ENCODE measurements at places on chromosomes 6 and 20.

DNA sequence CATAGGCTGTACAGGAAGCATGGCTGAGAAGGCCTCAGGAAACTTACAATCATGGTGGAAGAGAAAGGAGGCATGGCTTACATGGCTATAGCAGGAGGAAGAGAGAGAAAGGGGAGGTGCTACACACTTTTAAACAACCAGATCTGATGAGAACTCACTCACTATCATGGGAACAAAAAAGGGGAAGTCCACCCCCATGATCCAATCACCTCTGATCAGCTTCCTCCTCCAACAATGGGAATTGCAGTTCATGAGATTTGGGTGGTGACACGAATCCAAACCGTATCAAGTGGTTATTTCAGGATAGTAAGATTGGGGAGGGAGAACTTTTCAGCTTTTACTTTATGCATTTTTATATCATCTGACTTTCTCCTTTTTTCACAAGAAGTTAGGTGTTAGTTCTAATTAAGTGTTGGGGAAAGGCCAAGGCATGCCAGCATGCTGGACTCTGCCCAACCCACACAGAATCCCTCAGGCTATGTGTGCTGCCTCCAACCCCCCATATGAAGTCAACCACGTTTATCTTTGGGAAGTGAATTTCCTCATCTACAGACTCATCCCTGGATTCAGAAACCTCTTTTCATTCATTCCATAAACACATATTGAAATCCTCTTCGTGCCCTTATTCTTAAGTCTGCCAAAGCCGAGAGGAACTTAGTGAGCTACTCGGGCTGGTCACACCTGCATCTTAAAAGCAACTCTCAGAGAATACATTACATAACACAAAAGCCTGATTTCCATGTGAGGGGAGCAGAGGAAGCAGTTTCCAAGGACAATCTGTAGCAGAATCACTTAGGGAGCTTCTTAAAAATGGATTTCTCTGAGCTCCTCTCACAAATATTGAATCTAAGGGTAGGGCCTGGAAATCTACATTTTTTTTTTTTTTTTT, 16.7 kb upstream of the CLIC5 start:
- no peaks in the 10 kb centered on the region for H3K27me3 ChIP-seq
- no peak overlapping the region for H3K4me3 ChIP-seq
- no peaks in the 10 kb centered on the region for H3K36me3 ChIP-seq
- no peak overlapping the region for H3K27ac ChIP-seq
- H3K4me1 ChIP-seq, result no peaks in the 10 kb centered on the region

DNA sequence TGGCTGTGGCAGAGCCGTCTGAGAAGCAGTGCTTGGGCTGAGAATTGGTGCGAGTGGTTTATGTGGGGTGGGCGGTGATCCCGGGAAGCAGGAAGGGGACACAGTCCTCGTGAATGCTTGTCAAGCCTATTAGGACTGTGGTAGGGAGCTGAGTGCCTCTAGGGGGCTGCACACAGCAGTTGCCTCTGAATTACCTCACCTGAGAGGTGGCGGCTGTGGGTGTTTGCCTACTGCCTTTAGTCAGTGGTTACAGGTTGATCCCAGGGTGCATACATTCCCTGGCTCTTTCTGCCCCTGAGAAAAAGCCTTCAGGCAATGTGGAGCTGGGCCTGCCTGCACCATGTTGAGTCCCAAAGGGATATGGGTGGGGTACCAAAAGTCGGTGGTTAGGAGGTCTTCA, 5.2 kb downstream of the AP5S1 start:
- no peaks in the 10 kb centered on the region for H3K27me3 ChIP-seq
- H3K4me3 ChIP-seq, result no peak overlapping the region
- H3K36me3 ChIP-seq, result no peaks in the 10 kb centered on the region
- DNase-seq, result no peak
- no peak overlapping the region for H3K27ac ChIP-seq

DNA sequence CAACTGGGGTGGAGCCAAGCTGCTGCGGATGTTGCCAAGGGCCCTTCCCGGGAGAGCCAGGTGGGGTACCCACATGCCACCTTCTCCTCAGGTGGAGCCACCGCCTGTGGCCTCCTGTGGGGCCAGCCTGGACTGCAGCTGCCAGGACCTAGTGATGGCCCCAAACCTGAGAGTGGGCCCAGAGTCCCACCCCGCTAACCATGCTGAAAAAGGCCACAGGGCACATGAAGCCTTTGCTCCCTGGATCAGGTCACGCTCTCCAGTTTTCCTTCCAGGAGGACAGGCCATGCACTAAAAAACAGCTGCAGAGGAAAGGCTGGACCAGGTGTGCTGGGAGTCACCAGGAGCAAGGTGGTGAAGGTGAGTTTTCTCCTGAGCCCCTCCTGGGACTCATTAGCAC, 73.9 kb upstream of the SLC22A16 start:
- no peaks in the 10 kb centered on the region for H3K36me3 ChIP-seq
- no peaks in the 10 kb centered on the region for H3K4me1 ChIP-seq
- no peaks in the 10 kb centered on the region for H3K27me3 ChIP-seq
- H3K27ac ChIP-seq, result no peak overlapping the region
- no peak overlapping the region for H3K4me3 ChIP-seq

DNA sequence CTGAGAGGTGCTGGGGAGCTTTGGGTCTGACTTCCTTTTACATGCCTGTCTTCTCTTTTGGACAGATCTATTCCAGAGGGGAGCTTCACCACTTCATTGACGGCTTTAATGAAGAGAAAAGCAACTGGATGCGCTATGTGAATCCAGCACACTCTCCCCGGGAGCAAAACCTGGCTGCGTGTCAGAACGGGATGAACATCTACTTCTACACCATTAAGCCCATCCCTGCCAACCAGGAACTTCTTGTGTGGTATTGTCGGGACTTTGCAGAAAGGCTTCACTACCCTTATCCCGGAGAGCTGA, 13.1 kb downstream of the PRDM1 start:
- H3K27ac ChIP-seq, result no peak overlapping the region
- H3K4me3 ChIP-seq, result peak overlapping the region; percentile 21
- peaks cover 45% of the 10 kb centered on the region for H3K4me1 ChIP-seq
- H3K27me3 ChIP-seq, result peaks cover 15% of the 10 kb centered on the region
- no peaks in the 10 kb centered on the region for H3K36me3 ChIP-seq

DNA sequence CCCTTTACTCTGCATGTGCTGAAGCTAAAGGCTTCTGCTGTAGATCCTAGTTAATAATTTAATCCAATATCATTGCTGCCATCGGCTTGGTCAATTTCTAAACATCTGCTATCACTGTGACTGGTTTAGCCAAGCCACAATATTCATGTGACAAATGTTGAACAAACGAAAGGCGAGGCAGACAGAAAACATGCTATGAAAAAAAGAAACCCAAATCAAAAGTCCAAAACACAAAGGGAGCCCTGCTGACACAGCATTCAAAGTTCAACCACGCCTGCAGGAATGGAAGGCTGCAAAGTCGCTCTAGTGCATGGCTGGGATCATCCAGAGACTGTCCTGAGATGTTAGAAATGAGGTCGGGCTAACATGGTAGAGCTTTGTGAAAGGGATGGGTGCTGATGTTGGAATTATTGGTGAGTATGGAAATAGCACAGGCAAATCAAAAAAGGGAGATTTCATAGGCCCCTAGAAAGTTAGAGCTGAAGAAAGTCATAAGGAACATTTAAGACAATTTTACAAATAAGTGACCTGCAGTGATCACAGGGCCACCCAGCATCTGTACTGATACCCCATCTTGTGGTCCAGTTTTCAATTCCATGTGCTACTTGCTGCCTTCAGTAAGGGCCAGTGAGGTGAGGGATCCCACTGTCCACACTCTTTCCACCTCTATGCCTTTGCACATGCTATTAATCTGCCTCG, 8.8 kb upstream of the NHSL1 start:
- H3K4me3 ChIP-seq, result no peak overlapping the region
- no peaks in the 10 kb centered on the region for H3K36me3 ChIP-seq
- H3K27me3 ChIP-seq, result no peaks in the 10 kb centered on the region
- DNase-seq, result no peak
- H3K4me1 ChIP-seq, result peaks cover 38% of the 10 kb centered on the region
- no peak overlapping the region for H3K27ac ChIP-seq

- H3K27me3 ChIP-seq, result no peaks in the 10 kb centered on the region
- H3K27ac ChIP-seq, result no peak overlapping the region
- no peaks in the 10 kb centered on the region for H3K4me1 ChIP-seq
- H3K36me3 ChIP-seq, result no peaks in the 10 kb centered on the region
- DNase-seq, result no peak
Measured at GRCh38 chr6:52103623-52104022, 16.2 kb upstream of the PKHD1 start.

GRCh38 chr6:21227486-21227885, 366.1 kb upstream of the SOX4 start:
- H3K4me1 ChIP-seq, result peaks cover 28% of the 10 kb centered on the region
- DNase-seq, result no peak
- no peaks in the 10 kb centered on the region for H3K27me3 ChIP-seq
- H3K27ac ChIP-seq, result no peak overlapping the region
- H3K4me3 ChIP-seq, result no peak overlapping the region
- H3K36me3 ChIP-seq, result no peaks in the 10 kb centered on the region

- no peak overlapping the region for H3K27ac ChIP-seq
- no peaks in the 10 kb centered on the region for H3K36me3 ChIP-seq
- no peaks in the 10 kb centered on the region for H3K27me3 ChIP-seq
Measured at GRCh38 chr6:63740709-63741108, 105.1 kb downstream of the PHF3 start.

GRCh38 chr6:75608956-75609533, 7.4 kb downstream of the SENP6 start:
- no peak overlapping the region for H3K4me3 ChIP-seq
- H3K36me3 ChIP-seq, result no peaks in the 10 kb centered on the region
- H3K27ac ChIP-seq, result peak overlapping the region; percentile 27
- H3K27me3 ChIP-seq, result no peaks in the 10 kb centered on the region

GRCh38 chr20:39163993-39164392, 201.8 kb downstream of the DHX35 start:
- H3K36me3 ChIP-seq, result no peaks in the 10 kb centered on the region
- no peaks in the 10 kb centered on the region for H3K27me3 ChIP-seq
- DNase-seq, result no peak
- no peak overlapping the region for H3K4me3 ChIP-seq
- no peak overlapping the region for H3K27ac ChIP-seq

DNA sequence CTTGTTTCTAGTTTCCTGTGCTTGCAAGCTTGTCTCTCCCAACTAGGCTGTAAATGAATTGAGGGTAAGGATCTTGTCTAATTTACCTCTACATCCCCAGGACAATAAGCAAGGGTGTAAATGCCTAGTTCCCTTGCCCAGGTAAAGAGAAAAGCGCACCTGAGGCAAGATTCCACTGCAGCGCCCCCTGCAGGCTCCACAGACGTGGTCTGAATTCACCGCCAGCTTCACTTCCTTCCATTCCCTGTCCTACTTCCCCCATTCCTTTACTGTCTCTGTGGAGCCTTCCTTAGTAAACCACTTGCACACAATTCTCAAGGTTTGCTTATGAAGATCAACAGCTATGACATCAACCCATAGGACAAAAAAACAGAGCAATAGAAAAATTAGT, 42.3 kb downstream of the ANKEF1 start:
- no peak overlapping the region for H3K4me3 ChIP-seq
- H3K4me1 ChIP-seq, result no peaks in the 10 kb centered on the region
- no peaks in the 10 kb centered on the region for H3K36me3 ChIP-seq
- no peak overlapping the region for H3K27ac ChIP-seq

- no peak overlapping the region for H3K4me3 ChIP-seq
- peaks cover 33% of the 10 kb centered on the region for H3K4me1 ChIP-seq
- H3K27me3 ChIP-seq, result no peaks in the 10 kb centered on the region
- H3K27ac ChIP-seq, result no peak overlapping the region
Measured at GRCh38 chr20:10519361-10520046, 84.4 kb downstream of the SLX4IP start.

GRCh38 chr20:36720510-36720909, 25.4 kb downstream of the NDRG3 start:
- no peak overlapping the region for H3K4me3 ChIP-seq
- no peaks in the 10 kb centered on the region for H3K4me1 ChIP-seq
- H3K36me3 ChIP-seq, result no peaks in the 10 kb centered on the region
- no peak for DNase-seq
- no peaks in the 10 kb centered on the region for H3K27me3 ChIP-seq

DNA sequence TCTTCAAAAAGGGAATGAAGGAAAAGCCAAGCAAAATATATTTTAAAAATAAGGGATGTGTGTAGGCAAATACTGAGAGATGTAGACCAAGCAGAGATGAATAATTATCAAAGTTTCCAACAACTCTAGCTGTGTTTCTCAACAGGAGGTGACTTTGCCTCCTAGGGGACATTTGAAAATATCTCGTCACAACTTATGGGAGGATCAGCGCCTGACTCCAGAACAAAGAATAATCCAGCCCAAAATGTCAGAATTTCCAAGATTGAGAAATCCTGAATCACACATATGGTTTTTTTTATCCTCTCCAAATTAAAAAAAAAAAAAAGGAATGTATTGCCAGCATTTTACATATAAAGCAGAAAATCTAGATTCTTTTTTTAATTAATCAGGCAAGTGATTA, 241.2 kb upstream of the ZFP64 start:
- no peak overlapping the region for H3K27ac ChIP-seq
- DNase-seq, result no peak
- no peaks in the 10 kb centered on the region for H3K36me3 ChIP-seq

DNA sequence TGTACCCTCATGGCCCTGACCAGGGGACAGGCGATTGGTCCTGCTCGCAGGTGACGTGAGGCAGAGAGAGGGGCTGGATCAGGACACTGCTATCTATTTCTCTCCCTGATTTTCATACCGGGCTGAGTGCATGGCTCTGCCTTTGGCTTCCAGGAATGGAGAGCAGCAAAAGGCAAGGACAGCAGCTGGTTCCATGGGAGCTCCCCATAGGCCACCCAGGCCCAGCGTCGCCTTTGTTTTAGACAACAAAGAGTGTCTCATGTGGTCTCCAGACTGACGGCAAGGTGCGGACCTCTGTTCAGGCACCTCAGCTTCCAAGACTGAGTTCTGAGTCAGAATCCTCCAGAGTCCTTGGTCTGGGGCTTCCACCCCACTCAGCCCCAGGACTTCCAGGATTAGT, 123.1 kb downstream of the VEGFA start:
- peak; percentile 17 for DNase-seq
- H3K27me3 ChIP-seq, result peaks cover 18% of the 10 kb centered on the region
- no peaks in the 10 kb centered on the region for H3K36me3 ChIP-seq
- H3K4me3 ChIP-seq, result no peak overlapping the region

- H3K27me3 ChIP-seq, result no peaks in the 10 kb centered on the region
- no peak for DNase-seq
- H3K36me3 ChIP-seq, result no peaks in the 10 kb centered on the region
- no peak overlapping the region for H3K4me3 ChIP-seq
Measured at GRCh38 chr6:90463359-90463758, 123.5 kb downstream of the MAP3K7 start.

DNA sequence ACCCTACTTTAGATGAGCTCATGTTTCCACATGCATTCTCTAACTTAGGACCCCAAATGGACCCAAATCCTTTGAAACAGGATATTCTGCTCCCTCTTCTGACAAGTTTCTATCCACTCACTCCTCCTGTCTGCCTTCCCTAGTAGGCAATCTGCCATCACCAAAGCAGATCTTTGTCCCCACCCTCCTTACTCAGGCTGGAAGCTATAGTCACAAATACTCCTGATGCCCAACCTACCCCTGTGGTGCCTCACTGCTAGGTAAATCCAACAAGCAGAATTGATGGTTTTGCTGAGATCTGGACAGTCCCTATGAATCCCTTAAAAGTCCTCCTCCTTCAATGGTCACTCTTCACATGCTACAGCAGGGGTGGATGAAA, 21.7 kb downstream of the ELOVL5 start:
- no peak overlapping the region for H3K4me3 ChIP-seq
- H3K36me3 ChIP-seq, result no peaks in the 10 kb centered on the region
- no peaks in the 10 kb centered on the region for H3K27me3 ChIP-seq
- peaks cover 14% of the 10 kb centered on the region for H3K4me1 ChIP-seq
- no peak for DNase-seq
